ENCODE measurements at places on chromosomes 3 and 15. TPM values are rescaled to one million over a fixed set of nuclear protein-coding genes. Genes with fewer than 3 reads are reported as not detected.

NEIL1 gene
- 2.8 TPM for total RNA-seq

TMPRSS7 gene
- not detected for total RNA-seq

MRPL46 gene
- 9.8 TPM for total RNA-seq

FBN1 gene
- 1,470 TPM for total RNA-seq

SEMA6D gene
- total RNA-seq = 14.9 TPM

All from smooth muscle cell of the coronary artery (primary cell).